Left lung (tissue), 14 donors: ENCODE measurements at places on chromosomes 3 and 15. TPM values are rescaled to one million over a fixed set of nuclear protein-coding genes. Genes with fewer than 3 reads are reported as not detected.

The EFHB gene
- 0.99 TPM for total RNA-seq

The TNNC1 gene
- total RNA-seq, result 117 TPM

The CLEC3B gene
- 74.0 TPM for total RNA-seq

The CCDC33 gene
- total RNA-seq, result 3.2 TPM

GRCh38 chr3:107216711-107217110 lies 160.5 kb upstream of the CCDC54 start:
- no peaks in the 10 kb centered on the region for H3K36me3 ChIP-seq
- H3K27ac ChIP-seq, result no peak overlapping the region

- H3K36me3 ChIP-seq, result no peaks in the 10 kb centered on the region
- DNase-seq, result no peak
- H3K27me3 ChIP-seq, result no peaks in the 10 kb centered on the region
- no peak overlapping the region for H3K4me3 ChIP-seq
- H3K4me1 ChIP-seq, result no peaks in the 10 kb centered on the region
Observed at GRCh38 chr3:18086078-18086477, 339.1 kb downstream of the SATB1 start.

DNA sequence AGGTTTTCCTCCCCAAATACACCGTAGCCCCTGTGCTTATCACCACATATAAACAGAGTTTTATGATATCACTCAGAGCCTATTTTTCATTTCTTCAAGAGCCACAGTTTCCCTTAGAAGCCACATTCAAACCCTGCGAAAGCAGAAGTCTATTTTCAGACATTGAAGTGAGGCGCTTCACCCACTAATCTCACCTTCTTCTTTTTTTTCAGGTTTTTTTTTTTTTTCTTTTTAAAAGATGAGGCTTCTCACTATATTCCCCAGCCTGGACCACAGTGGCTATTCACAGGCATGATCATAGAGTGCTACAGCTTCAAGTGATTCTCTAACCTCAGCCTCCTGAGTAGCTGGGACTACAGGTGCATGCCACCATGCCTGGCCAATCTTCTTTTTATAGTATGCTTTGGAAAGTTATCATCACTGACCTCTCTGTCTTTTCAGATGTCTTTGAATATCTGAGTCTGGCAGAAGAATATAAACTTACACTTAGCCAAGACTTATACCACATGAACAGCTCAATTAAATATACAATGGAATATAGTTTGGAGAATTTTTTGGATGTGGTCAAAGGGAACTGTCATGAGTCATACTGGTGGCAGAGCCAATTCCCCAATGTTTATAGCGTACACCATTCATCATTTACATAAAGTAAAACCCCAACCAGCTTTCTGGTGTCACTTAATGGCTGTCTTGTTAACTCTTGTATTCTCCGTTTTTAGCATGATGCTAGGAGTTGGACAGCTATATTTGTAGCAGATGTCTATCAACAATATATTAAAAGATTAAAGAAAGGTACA lies 59.7 kb upstream of the CCDC50 start:
- H3K4me3 ChIP-seq, result no peak overlapping the region
- H3K27ac ChIP-seq, result no peak overlapping the region
- no peak for DNase-seq
- no peaks in the 10 kb centered on the region for H3K36me3 ChIP-seq
- no peaks in the 10 kb centered on the region for H3K4me1 ChIP-seq

- H3K27ac ChIP-seq, result no peak overlapping the region
- H3K36me3 ChIP-seq, result peaks cover 4% of the 10 kb centered on the region
- H3K27me3 ChIP-seq, result no peaks in the 10 kb centered on the region
- H3K4me3 ChIP-seq, result no peak overlapping the region
Observed at GRCh38 chr3:47270526-47270925, 12.1 kb downstream of the KIF9 start.

DNA sequence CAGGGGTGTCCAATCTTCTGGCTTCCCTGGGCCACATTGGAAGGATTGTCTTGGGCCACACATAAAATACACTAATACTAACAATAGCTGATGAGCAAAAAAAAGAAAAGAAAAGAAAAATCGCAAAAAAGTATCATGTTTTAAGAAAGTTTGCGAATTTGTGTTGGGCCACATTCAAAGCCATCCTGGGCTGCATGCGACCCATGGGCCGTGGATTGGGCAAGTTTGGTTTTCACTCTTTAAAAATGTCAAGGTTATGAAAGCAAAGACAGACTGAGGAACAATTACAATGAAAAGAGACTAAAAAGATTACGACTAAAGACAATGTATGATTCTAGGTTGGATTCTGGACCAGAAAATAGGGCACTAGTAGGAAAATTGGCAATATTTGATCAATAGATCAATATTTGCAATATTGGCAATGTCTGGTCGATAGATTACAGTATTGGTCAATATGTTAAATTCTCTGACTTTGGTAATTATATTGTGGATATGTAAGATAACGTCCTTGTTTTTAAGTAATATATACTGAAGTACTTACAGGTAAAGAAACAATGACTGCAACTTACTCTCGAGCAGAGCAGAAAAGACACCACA lies 19.9 kb downstream of the CCNL1 start:
- no peaks in the 10 kb centered on the region for H3K27me3 ChIP-seq
- H3K36me3 ChIP-seq, result peaks cover 60% of the 10 kb centered on the region

DNA sequence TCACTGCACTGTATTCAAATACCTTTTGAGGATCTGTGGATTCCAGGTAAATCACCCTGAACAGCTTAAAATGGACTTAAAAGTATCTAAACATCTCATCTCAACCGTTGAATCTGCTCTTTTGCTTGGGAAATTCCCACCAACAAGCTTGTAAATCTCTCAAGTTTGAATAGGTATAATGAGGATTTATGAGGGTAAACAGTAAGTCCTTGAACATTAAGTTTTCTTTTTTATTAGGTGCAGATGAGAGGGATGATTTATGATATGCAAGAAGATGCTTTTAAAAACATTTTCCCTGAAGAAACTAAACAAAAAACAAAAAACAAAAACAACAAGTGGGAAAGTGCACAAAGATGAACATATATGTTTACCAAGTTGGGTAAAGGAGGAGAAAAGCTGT lies 290.6 kb downstream of the ROBO1 start:
- H3K4me3 ChIP-seq, result no peak overlapping the region
- H3K36me3 ChIP-seq, result no peaks in the 10 kb centered on the region
- H3K27ac ChIP-seq, result no peak overlapping the region

- H3K4me1 ChIP-seq, result no peaks in the 10 kb centered on the region
- no peak overlapping the region for H3K27ac ChIP-seq
- no peak for DNase-seq
- no peak overlapping the region for H3K4me3 ChIP-seq
- H3K27me3 ChIP-seq, result no peaks in the 10 kb centered on the region
Observed at GRCh38 chr15:34001536-34001935, 33.2 kb downstream of the CHRM5 start.
